ENCODE measurements at places on chromosomes 2 and 18.

DNA sequence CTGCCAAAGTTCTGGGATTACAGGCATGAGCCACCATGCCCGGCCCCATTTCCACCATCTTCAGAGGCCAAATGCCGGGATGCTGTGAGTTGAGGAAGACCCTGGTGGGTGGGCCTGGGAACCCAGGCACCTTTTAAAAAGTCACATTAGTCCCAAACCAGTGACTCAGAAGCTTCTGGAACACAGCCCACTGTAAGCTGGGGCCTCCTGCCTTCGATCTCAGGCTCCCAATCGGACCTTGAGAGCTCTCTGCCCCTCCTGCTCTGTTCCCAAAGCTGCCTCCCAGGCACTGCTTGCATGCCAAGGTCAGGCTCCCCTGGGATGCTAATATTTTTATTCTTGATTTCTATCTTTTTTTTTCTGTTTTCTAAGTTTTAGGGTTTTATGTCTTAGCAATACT lies 4.2 kb downstream of the ADCY3 start:
- DNase-seq = no peak

GRCh38 chr18:73714466-73714865 lies 433.2 kb downstream of the FBXO15 start:
- DNase-seq = no peak

- DNase-seq = peak; percentile 19
These were observed 762 bp downstream of the VPS4B start for GRCh38 chr18:63421514-63421913.

DNA sequence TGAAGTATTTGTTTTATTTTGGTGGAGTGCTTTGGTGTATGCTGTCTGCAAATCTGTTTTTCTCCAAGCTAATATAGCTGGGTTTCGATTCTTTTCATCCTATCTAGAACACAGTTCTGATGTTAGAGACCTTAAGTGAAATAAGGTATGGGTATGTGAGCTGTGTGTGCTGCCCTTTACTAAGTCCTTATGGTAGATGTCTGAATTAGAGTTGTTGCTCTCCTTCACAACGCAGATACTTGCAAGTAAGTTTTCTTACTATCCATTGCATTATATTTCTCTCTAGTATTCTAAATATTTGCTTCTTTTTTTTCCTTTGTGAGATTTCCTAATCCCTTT lies 38.6 kb downstream of the AGFG1 start:
- no peak for DNase-seq

- DNase-seq = no peak
These were observed 20.1 kb downstream of the DSEL start for GRCh38 chr18:67496469-67496868.
